ENCODE measurements at places on chromosomes 3 and 15.

- DNase-seq, result no peak
Observed at GRCh38 chr3:138351916-138352550, 3.7 kb downstream of the MRAS start.

GRCh38 chr15:73190189-73190601 lies 137.9 kb downstream of the NEO1 start:
- DNase-seq, result no peak

DNA sequence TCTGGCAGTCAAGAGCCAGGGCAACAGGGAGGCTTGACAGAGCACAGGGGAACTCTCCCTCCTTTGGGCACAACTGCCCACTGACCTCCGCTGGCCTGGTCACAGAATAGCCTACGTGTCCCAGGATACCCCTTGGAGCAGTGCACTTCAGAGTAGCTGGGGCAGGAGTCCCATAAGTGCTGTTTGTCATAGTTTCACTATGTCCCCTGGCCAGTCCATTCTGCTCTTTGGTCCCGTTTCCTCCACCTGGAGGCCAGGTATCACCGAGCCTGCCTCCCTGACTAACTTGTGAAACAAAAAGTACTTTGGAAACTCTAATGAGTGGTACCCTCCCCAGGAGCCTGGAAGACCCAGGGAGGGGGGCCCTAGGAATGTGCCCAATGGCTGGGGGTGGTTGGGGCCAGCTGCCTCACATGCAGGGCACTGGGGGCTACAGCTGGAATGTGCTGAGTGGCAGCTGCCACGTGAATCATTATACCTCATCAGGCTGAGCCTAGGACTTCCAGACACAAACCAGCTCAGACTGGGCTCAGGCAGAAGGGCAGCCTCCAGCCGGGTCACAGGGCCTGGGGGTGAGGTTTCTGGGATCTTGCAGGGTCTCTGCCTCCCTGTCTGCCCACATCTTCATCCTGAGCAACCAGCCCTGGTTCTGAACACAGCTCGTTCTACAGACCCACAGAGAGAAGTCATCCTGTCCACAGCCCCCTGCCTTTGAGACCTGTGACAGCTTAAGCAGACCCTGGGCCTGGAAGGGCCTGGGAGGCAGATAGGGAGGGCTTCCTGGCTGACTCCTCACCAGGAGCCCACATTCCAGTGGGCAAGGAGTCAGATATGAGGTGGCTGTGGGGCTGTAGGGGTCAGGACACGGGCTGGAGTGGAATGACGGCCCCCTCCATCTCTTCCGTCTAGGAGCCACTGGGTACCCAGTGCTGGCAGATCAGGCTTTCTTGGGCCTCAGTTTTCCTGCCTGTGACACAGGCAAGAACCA lies 914 bp upstream of the PTH1R start:
- no peak for DNase-seq

DNA sequence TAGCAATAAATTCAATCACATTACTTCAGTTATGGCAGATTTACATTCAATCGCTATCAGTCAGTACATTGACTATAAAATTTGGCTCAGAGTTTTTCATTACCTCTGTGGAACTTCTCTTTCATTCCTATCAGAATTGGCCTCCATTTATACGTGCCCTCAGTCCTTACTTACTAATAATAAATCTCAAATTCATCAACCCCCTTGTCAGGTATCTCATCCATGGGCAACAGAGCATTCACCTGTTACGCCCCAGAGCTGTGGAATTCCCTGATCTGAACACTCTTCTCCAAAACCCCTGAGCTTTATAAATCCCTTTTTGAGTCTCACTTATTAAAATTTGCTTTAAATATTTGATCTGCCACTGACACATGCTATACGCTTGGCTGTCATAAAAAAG lies 492.9 kb downstream of the GBE1 start:
- no peak for DNase-seq

DNA sequence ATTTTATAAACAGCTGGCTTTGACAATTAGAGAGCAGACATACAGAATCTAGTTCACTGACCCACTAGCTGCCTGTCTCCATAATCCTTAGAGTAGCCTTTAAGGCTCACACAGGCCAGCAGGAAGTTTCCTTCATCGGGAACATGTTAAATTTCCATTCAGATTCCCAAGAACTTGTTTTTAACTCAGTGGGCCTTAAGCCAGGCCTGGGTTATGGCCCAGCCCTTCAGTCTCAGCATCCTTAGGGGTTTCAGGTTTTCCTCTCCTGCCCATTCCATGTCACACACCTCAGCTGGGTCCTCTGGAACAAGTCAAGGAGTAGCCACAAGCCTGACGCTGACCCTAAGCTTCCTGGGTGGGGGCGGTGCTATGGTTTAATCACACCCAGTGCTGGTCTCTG lies 15.0 kb downstream of the CDAN1 start:
- no peak for DNase-seq

- no peak for DNase-seq
Observed at GRCh38 chr3:190092250-190092649, 28.4 kb downstream of the P3H2 start.

GRCh38 chr15:83278191-83278590 lies 6.3 kb downstream of the BNC1 start:
- no peak for DNase-seq

DNA sequence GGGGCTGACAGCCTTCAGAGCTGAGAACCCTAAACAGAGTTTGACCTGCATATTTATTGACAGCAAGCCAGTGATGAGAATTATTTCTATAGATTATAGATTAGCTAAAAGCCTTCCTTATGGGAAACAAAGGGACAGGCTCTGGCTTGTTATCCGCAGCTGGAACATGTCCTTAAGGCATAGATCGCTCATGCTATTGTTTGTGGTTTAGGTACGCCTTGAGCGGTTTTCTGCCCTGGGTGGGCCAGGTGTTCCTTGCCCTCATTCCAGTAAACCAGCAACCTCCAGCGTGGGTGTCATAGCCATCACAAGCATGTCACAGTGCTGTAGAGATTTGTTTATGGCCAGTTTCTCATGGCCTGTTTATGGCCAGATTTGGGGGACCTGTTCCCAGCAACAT lies 10.2 kb upstream of the FAH start:
- no peak for DNase-seq

DNA sequence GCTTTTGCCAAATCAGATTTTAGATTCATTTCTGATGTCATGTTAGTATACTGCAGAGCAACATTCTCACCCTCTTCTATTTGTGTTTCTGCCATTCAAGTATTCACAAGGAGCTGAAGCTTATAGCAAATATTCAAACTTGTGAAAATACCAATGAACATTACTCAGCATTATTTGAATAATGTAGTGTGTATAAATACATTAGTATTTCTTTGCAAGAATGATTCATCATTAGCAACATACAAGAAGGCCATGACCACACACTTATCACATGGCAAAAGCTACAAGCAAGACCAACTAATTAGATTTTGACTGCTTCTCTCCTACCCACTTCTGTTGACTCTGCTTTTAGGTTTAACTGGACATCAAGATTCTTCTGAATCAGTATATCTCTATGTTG lies 124.9 kb downstream of the IGSF11 start:
- DNase-seq, result no peak

GRCh38 chr3:178343433-178344038 lies 192.7 kb upstream of the KCNMB2 start:
- DNase-seq, result no peak

DNA sequence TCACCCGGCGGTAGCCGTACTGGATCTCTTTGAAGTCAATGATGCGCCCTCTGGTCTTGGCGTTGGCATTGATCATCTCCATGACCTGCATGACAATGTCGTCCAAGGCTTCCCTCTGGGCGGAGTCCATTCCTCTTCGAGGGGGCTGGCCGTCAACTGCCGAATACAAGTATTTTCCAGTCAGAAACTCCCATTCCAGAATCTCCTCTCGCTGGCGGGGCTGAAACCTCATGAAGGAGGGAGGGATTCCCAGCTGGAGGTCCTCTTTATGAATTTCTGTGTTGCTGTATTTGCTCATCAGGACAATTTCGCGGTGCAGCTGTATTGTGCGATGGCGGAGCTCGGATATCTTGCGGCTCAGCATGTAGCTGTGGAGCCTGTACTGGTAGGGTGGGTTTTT lies 73.4 kb downstream of the CHSY1 start:
- DNase-seq, result no peak

DNA sequence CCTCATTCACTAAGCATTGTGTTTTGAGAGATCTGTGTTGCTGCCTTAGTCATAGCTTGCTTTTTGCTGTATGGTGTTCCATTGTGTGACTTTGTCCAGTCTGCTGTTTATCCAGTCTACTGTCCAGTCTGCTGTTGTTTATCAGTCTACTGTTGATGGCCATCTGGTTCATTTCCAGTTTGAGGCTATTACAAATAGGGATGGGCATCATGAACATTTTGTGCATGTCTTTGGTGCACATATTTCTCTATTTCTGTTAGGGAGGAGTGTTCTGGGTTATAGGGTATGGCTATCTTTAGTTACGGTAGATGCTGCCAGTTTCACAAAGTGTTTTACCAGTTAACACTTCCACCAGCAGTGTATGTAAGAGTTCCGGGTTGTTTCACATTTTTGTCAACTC lies 22.2 kb upstream of the CLEC3B start:
- DNase-seq, result no peak

DNA sequence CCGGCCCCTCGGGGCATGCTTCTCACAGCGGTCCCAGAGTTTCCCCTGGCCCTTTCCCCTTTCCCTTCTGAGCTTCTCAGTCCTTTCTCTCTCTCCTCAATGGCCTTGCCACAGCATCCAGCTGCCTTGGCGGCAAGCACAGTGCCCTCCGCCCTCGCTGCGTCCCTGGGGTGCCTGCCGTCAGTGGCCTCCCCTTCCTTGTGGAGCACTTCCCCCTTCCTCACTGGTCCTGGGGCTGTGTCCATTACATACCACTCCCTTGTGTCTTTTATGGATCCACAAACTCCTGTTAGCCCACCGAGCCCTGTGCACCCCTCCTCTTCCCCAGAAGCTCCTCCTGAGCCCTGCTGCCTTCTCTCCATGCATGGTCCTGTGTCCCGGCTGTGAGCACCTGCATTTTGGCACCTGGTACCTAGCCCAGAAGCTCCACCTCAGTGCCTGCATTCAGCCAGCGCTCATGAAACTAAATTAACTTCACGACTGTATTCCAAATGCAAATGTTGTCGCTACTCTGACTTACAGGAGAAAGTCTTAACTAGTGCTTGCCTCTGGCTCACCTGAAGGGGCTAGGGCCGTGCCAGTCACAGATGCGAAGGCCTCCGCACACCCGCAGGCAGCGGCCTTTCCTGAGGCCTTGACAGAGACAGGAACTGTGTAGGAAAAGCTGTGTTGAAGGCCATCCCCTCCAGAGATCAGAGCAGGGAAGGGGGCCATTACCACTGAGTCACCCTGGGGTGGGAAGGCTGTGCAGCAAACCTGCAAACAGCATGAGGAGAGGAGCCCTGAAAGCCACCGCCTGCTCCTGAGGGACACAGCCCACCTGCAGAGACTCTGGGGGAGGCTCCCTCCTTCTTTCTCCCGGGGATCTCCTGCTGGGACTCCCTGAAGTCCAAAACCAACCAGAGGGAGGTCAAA lies 19.1 kb upstream of the KLF13 start:
- no peak for DNase-seq

GRCh38 chr3:186097317-186097662 lies 11.6 kb downstream of the ETV5 start:
- no peak for DNase-seq

GRCh38 chr3:148243609-148244008 lies 454.1 kb upstream of the AGTR1 start:
- DNase-seq, result no peak

Measured in activated CD4-positive, alpha-beta T cell treated with anti-CD3 and anti-CD28 coated beads, Interleukin-2, amount 50 U/mL, for 48 hours (primary cell).